ENCODE measurements at places on chromosomes 11 and 22.

GRCh38 chr11:18393581-18394274 is 635 bp upstream of the LDHA start:
- DNase-seq, result peak; percentile 40

- DNase-seq, result peak; percentile 10
These were observed 47.5 kb downstream of the MORC2 start for GRCh38 chr22:30921108-30921507.

DNA sequence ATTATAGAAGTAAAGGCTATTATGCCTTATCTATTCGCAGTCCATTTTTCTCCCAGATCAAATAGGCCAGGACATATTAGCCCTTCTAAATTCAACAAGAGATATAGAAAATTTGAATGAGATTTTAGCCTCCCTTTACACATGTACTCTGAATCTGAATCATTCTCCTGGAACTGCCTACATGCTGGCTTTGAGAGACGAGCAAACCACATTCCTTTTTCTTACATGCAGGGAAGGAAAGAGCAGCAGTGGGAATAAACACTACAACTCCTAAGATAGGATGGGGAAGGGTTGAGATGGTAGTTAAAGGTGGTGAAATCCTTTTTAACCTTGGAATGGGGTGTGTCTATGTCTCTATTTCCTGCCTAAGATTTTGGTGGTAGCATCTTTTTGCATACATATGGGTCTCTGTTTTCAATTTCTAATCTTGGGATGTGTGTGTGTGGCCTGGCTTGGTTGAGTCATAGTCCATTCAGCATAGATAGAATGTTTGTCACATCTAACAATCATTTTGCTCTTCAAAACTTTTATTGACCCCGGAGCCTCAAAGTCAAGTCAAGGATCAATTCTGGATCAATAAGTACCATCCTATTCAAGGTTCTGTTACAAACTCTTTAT is 11.1 kb upstream of the OOSP2 start:
- no peak for DNase-seq

GRCh38 chr22:40202225-40202944 is 24.7 kb downstream of the TNRC6B start:
- DNase-seq, result no peak

DNA sequence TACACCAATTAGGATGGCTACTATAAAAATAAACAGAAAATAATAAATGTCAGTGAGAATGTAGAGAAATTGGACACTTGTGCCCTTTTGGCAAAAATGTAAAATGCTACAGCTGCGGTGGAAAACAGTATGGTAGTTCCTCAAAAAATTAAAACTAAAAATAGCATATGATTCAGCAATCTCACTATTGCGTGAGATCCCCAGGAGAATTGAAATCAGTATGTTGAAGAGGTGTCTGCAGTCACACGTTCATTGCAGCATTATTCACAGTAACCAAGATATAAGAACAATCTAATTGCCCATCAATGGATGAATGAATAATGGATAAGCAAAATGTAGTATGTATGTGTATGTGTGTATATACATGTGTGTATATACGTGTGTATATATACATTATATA is 6.8 kb downstream of the OR52N2 start:
- peak; percentile 89 for DNase-seq

DNA sequence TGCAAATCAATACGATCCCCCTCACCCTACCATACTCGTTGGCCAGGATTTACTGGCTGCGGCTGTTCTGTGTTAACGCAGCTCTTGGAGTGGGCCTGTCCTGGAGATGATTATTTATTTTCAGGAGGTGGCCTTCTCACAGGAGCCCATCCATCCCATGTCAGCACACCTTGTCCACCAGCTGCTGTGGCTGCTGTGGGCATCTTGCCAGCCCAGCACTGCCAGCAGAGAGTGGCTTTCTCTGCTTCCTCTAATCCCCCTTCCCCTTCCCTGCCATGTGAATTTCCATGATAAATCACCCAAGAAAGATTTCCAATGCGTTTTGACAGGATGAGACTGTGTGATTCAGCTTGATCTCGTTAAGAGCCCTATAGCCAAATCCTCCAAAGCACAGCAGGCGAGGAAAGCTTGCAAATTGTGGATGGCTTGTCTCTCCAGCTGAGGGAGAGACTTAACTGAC is 309.1 kb upstream of the C11orf87 start:
- DNase-seq, result no peak

GRCh38 chr11:19241260-19242178 is 774 bp upstream of the E2F8 start:
- peak; percentile 27 for DNase-seq

DNA sequence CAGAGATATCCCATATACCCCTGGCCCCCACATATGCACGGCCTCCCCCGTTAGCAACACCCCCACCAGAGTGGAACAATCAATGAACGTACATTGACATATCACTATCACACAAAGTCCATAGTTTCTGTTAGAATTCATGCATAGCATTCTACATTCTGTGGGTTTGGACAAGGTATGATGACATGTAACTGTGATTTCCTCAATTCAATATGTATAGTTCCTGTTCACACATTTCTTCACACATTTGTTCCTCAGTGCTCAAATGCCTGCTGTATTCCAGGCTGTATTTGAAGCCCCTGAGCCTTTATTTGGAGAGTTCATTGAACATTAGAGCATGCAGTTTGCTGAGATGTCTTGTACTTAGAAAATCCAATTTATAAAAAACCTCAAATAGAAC is 69.9 kb downstream of the PTPRJ start:
- DNase-seq, result peak; percentile 27

DNA sequence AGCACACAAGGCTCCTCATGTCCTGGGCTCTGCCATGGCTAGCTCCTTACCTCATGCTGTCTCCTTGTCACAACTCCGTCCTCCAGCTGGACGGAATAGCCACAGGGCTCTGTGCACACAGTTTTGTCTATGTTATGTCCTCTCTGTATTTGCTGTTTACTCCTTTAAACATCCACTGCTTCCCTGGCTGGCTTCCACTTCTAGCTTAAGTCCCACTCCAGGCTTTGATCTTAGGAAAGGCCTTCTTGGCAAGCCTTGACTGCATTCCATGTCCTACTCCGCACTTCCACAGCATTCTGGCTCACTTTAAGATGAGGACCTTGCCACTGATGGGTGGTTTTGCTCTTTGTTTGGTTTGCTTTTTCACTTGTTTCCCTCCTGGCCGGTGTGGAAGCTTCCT is 22.9 kb upstream of the ROBO3 start:
- no peak for DNase-seq

DNA sequence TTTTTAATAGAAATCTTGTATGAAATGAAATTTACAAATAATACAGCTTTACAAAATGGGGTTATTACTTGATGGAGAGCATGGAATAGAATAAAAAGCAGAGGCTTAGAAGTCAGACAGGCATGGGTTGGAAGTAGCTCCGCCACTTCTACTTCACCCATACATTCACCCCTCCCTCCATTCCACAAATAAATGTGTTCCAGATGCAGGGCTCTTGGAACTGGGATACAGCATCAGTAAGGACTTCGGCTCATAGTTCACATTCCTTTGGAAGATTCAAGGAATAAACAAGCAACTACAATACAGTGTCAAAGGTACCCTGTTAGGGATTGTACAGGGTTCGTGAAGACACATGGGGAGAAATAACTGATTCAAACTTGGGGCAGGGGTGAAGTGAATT is 156.8 kb downstream of the WNT11 start:
- DNase-seq, result no peak

DNA sequence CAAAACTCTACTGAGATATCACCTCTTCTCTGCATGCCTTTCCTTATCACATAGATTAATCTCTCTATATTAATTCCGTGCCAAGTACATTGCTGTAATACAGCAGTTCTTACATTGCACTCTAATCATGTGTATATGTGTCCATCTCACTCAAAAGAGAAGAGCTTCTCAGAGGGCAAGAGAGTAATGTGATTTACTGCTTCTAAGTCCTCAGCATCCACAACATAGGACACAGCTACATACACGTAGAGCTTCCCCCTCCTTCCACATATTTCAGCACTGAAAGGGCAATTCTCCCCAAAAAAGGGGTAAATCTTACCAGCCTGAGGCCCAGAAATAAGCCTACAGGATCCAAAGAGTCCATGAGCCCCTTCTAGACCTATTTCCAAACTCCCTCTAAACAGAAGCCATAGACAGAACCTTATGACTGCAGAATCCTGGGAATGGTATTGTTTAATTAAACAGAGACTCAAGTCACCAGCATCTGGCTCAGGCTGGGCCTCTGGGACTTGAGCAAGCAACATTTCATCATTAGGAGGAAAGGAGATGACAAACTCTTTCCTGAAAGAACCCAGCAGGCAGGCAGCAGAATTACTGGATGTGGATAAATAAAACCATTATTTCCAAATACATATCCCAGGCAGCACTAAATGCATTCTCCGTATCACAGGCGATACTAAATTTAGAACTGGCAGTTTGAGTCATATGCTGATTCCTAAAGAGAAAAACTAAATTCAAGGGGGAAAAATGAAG is 87.2 kb downstream of the KCNC1 start:
- DNase-seq, result no peak

DNA sequence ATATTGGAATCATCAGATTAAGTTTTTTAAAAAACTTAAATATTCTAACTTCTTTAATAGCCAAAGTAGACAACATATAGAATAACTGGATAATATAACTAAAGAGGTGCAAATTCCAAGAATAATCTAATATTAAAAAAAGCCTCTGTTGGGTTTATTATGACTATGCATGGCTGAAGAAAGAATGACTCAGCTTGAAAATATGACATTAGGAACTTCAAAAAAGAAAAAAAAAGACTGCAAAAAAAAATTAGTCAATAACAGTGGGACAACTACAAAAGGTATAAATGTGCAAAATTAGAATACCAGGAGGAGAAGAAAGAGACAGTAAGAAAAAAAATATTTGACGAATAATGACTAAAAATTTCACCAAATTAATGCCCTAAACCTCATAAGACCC is 1178.0 kb downstream of the JRKL start:
- DNase-seq, result no peak

DNA sequence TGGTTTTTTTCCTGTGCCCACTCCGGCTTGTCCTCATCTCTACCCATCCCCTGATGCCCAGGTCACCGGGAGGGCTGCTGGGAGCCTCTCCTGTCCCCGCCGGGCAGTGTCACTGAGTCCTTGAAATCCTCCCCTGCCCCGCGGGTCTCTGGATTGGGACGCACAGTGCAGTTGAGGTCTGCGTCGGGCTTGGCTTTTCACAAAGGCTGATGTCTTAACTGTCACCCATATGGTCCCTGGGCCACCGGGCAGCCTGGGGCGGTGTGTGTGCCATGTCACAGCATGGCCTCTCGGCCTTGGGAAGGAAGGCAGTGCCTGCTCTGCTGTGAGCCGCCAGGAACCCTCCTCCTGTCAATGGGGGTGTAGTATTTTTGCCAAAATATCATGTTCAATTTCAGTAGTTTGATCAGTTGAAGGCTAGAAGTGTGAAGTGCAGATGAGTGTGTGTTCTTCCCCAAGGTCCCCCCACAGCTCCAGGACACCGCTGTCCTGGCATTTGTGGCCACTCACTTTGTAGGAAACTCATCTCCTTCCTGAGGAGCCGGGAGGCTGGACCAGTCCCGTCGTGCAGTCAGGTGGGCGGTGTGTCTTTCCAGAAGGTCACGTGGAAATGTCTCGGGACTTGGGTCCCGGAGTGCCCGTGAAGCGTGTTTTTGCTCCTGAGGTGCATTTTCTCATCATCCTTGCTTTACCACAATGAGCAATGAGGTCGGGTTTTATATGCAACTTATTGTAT is 37.6 kb downstream of the CTTN start:
- no peak for DNase-seq

- DNase-seq, result no peak
These were observed 1289.4 kb downstream of the FAM181B start for GRCh38 chr11:81444297-81444696.

DNA sequence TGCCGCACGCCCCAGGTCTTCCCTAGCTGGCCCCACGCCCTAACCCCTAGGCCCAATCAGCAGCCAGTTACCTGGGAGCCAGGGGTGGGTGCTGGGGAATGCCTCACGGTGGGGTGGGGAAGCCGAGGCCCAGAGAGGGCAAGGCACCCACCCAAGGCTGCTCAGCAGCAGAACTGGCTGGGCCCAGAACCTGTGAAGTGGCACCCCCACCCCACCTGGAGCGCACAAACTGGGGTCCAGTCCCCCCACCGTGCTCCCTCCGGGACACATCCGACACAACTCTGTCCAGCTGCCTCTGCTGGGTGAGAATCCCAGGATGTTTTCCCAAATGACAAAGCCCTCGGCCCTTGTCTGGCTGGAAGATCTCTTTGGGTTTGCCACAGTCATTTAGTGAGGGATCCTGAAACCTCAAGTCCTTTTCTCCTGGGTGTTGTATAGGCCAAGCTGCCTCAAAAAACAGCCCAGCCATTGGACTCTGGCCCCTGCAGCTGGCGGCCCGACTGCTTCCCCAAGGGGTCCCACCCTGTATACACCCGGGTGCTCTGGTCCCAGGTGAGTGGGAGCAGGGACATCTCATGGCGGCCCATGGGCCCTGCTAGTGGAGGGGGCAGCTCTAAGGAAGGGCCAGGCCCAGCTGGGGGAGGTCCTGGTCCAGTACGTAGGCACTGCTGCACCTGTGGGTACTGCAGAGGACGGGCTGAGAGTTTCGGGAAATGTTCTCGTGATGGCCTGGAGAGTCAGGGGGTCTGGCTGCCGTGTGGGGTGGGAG is 20.9 kb downstream of the TSSC4 start:
- no peak for DNase-seq

DNA sequence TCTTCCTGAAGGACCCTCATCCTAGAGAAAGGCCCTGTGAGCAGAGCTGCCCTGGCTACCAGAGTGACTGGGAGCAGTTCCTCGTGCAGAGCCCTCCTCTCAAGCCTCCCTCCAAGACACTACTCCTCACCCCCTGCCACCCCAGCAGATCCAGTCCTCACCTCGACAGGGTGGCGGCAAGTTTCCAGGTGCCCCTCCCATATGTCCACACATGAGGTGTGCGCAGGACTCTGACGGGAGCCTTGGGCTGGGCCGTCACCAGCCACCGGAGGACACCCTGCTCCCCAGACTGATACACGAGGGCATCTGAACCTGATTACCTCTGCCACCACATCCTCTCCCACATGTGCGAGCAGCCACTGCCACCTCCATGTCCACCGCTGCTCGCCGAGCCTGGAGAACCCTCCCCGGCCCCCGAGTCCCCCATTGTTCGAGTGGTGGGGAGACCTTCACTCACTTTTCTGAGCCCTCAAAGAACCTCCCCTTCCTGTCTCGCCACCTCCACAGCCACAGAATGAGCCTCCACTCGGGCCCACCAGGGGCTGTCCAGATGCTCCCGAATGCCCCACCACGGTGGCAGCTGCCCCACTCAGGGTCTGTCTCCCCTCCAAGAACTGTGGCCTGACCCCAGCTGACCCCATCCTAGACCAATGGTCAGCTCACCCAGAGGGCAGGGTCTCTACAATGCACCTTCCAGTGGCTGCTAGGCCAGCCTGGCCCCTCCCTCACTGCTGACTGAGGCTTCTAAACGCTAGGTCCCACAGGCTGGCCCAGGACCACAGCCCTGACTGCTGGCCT is 62.5 kb downstream of the DGCR2 start:
- DNase-seq, result no peak

GRCh38 chr11:11347592-11347991 is 5.5 kb downstream of the CSNK2A3 start:
- no peak for DNase-seq

- no peak for DNase-seq
These were observed 7.6 kb downstream of the APOBEC3A start for GRCh38 chr22:38964989-38965388.

Measured in MV-4-11 (cell line).